Esophagus squamous epithelium (tissue), 5 donors: ENCODE measurements at places on chromosomes 1 and 21. TPM values are rescaled to one million over a fixed set of nuclear protein-coding genes. Genes with fewer than 3 reads are reported as not detected.

Gene DNASE2B
- not detected for total RNA-seq

Gene COL6A1
- total RNA-seq, result 55.3 TPM

GRCh38 chr1:206606867-206607266 is 5.4 kb downstream of the EIF2D start:
- H3K27ac ChIP-seq, result no peak overlapping the region
- H3K36me3 ChIP-seq, result peaks cover 4% of the 10 kb centered on the region
- H3K4me1 ChIP-seq, result peaks cover 7% of the 10 kb centered on the region
- no peak overlapping the region for H3K4me3 ChIP-seq
- DNase-seq, result no peak
- H3K27me3 ChIP-seq, result no peaks in the 10 kb centered on the region

DNA sequence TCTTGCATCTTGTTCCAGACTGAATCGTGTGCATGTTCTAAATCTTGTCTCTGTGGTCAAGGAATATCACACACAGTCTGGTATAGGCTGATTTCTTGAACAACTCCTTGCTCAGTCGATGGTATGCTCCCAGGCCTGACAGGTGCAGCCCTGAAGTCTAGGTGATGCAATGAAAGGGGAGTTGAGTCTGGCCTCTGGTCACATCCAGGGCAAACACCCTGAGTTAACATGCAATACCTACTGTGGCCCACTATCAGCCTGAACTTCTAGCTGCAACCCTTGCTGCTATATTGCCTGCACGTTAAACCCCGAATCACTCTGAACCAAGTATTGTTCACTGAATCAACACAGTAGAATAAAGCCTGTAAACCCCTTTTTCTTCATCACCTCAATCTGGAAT is 303.4 kb downstream of the USP25 start:
- no peaks in the 10 kb centered on the region for H3K36me3 ChIP-seq
- no peak overlapping the region for H3K4me3 ChIP-seq
- H3K27ac ChIP-seq, result no peak overlapping the region

- no peaks in the 10 kb centered on the region for H3K4me1 ChIP-seq
- no peaks in the 10 kb centered on the region for H3K27me3 ChIP-seq
- no peaks in the 10 kb centered on the region for H3K36me3 ChIP-seq
- DNase-seq, result no peak
Measured at GRCh38 chr1:59279645-59280044, 17.2 kb upstream of the FGGY start.

DNA sequence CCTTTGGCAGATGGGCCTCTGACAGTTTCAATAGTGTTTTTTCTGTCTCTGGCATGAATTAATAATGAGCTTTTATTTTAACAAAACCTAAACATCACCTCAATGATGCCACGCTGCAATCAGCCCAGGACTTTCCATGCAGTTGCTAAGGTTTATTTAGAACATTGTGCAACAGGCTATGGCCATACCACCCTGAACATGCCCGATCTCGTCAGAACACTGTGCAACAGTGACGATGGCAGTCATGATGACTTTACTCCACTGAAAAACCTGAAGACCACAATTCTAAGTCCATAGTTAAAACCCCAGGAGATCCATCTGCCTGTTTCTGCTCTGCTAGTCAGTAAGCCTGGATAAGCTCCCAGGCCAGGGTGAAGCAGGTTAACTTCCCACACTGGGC is 310.0 kb downstream of the PBX1 start:
- H3K27ac ChIP-seq, result no peak overlapping the region
- no peaks in the 10 kb centered on the region for H3K4me1 ChIP-seq
- H3K36me3 ChIP-seq, result no peaks in the 10 kb centered on the region
- no peak for DNase-seq

GRCh38 chr1:183218971-183219615 is 33.0 kb downstream of the LAMC2 start:
- H3K27ac ChIP-seq, result peak overlapping the region; percentile 76
- H3K27me3 ChIP-seq, result no peaks in the 10 kb centered on the region
- peaks cover 22% of the 10 kb centered on the region for H3K36me3 ChIP-seq
- H3K4me1 ChIP-seq, result peaks cover 16% of the 10 kb centered on the region
- no peak overlapping the region for H3K4me3 ChIP-seq
